ENCODE measurements at places on chromosomes 4 and X.

GRCh38 chr4:76058888-76059426 is 15.6 kb upstream of the ART3 start:
- no peak for DNase-seq

DNA sequence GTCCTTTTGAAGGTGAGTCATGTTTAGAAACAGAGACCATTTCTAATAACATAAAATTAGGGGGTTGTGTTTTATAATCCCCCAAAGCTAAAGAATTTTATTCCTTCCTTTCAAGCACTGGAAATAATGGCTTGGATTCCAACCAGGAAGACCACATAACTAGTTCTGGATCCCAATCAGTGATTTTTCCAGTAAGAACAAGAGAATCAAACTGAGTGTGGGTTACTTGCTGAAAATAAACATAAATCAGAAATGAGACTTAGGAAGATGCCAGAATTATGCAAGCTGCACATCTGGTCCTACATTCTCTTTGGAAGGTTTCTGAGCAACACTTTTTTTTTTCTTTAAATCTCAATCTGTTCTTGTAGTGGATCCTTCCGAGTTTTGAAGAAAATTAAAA is 76.3 kb downstream of the SOWAHB start:
- no peak for DNase-seq

DNA sequence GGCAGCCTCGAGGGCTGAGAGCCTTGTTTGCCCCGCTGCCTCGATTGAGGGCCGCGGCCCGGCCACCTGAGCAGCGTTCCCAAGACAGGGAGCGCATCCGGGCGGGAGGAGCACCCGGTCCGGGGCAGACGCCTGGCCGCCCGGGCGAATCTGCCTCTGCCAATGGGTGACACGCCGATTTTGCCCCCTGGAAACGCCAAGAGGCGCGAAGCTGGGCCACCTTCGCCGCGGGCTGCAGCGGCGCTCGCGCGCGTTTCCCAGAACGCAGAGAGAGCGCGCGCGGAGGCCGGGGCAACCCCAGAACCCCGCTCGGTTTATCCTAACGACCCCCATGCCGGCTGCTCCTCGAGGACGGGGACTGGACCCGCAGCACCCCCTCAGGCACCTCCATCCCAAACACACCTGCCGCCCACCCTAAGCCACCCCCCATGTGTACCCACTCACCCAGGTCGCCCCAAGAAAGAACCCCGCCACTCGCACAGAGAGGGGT is 575 bp downstream of the MAP7D2 start:
- DNase-seq: no peak

GRCh38 chrX:115147220-115147619 is 42.0 kb upstream of the RBMXL3 start:
- DNase-seq: peak; percentile 2

- no peak for DNase-seq
These were observed 18.2 kb upstream of the UGT2B10 start for GRCh38 chr4:68797618-68798017.

DNA sequence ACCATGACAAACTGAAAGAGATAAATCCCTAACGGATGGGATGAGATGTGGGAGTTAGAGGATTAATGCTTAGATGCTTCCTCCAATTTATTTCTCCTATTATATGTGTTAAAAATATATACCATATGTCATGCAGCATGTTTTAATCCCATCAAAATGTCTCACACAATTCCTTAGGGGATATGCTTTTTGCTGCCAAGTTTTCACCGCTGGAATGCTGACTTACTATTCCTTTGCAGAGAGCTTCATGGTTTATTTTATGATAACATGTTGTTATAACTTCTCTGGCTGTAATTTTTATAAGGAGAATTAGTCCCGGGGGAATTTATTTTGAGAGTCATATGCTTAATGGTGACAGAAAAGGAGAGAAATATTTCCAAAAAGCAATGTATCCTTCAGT is 670.3 kb downstream of the IL1RAPL1 start:
- no peak for DNase-seq

- DNase-seq: no peak
These were observed 134.7 kb downstream of the SHROOM3 start for GRCh38 chr4:76569706-76570105.

GRCh38 chr4:95415346-95415771 is 133.4 kb downstream of the UNC5C start:
- no peak for DNase-seq

DNA sequence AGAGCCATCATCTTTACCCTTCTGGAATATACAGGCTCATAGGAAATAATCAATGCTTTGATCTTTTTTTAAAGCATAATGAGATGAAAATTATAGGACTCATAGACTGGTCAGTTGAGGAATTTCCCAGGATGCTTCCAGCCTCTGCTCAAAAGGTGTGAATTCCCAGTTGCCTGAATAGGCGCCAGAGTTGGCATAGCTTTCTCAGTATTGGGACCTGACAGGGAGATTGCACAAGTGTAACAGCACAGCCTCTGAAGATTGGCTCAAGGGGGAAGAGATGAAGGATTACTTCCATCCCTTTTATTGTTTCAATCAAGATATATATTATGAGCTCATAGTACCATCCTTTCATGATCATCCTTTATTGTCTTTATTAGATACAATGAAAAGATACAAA is 17.9 kb downstream of the TET2 start:
- DNase-seq: no peak

GRCh38 chr4:164802301-164802901 is 48.5 kb downstream of the SMIM31 start:
- DNase-seq: no peak

All from midbrain (tissue), 1 donor.